ENCODE measurements at places on chromosomes 1 and 21.

DNA sequence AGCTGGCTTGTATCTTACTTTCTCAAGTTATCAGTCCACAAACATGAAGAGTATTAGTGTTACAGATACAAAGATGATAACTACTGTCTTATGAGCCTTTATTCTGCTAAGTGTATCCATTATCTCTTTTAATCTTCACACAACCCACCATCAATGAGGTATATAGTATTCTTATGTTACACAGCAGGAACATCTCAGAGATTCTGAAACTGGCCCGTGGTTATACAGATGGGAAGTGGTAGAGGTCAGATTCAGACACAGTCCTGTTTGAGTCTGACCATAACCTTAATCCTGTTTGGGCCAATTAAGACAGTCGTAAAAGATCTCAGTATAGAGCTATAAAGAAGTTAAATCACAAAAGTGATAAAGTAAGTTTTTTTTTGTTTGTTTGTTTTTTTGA lies 5.1 kb upstream of the TMEM269 start:
- DNase-seq = no peak

- no peak for DNase-seq
Observed at GRCh38 chr1:22177354-22178003, 34.6 kb upstream of the WNT4 start.

GRCh38 chr1:99749504-99750347 lies 16.7 kb downstream of the FRRS1 start:
- no peak for DNase-seq

DNA sequence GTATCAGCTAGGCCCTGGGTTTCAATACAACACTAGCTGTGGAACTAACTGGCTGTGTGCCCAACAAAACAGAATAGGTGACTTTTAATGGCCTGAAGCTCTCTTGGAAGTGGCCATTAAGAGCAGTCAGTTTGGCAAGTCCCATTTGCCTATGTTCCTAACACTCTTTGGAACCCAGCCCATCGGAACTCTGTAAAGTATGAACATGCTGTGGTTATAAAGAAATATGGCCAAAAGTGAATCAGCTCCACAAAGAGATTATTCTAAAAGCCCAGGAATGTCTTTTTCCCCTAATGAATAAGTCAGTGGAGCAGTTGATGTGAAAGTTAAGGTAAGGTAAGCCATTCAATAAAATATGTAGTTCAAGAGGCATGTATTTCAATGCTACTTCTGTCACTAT lies 223.7 kb upstream of the ADAMTS5 start:
- DNase-seq = no peak

- no peak for DNase-seq
Observed at GRCh38 chr1:201468501-201468843, 516 bp downstream of the PHLDA3 start.

GRCh38 chr1:147725685-147726084 lies 34.7 kb downstream of the GJA5 start:
- DNase-seq = no peak

DNA sequence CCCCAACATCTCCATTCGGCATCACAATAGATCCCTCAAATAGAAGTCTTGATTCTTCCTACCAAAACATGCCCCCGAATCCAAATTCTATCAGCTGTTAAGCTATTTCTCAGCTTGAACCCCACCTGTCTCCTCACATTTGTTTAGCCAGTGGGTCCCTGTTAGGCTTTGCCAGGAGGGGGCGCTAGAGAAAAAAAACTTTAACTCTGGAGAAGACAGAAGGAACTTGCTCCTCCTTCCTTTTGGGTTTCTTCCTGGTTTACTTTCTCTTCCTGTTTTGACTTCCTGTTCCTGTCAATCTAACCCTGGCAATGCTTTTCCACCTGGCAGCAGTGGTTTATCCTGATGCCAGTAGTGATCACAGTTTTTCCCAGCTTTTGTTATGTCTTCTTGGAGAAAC lies 95.6 kb upstream of the KCNK1 start:
- no peak for DNase-seq

- no peak for DNase-seq
Observed at GRCh38 chr1:212968368-212968863, 18.1 kb downstream of the VASH2 start.

GRCh38 chr1:210248341-210248740 lies 15.7 kb downstream of the SERTAD4 start:
- DNase-seq = no peak

DNA sequence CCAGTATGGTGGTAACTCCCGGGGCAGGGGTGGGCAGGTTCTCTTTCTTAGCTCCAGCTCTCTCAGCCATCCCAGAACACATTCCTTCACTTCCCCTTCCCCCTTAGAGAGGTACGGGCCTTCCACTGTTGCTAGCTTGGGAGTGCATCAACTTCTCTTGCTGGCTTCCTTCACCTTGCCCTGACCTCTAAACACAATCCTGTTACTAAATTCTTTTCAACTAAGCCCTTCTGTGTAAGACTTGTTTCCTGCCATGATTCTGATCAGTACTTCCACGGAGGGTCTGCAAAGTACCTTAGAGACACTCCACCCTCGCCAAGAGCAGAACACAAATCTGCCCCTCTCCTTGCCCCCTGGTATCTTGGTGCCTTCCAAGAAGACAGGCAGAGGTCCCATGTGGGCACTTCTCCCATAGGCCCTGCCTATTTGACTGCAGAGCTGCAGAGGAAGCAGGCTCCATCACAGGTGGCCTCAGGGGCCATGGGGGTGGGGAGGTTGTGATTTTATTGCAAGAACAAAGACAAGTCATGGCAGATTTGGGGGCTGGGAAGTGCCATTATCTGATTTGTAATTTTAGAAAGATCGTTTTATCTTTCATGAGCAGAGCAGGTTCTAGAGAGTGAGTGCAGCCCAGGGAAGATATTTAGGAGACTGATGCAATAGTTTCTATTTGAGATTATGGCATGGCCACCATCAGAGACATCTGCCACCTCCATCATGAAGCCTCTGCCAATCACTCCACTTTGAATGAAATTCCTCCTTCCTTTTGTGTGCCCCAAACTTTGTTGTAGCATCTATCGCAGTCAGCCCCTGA lies 182.5 kb upstream of the JUN start:
- DNase-seq = no peak

- DNase-seq = no peak
Observed at GRCh38 chr1:2014181-2014580, 5.0 kb upstream of the GABRD start.

DNA sequence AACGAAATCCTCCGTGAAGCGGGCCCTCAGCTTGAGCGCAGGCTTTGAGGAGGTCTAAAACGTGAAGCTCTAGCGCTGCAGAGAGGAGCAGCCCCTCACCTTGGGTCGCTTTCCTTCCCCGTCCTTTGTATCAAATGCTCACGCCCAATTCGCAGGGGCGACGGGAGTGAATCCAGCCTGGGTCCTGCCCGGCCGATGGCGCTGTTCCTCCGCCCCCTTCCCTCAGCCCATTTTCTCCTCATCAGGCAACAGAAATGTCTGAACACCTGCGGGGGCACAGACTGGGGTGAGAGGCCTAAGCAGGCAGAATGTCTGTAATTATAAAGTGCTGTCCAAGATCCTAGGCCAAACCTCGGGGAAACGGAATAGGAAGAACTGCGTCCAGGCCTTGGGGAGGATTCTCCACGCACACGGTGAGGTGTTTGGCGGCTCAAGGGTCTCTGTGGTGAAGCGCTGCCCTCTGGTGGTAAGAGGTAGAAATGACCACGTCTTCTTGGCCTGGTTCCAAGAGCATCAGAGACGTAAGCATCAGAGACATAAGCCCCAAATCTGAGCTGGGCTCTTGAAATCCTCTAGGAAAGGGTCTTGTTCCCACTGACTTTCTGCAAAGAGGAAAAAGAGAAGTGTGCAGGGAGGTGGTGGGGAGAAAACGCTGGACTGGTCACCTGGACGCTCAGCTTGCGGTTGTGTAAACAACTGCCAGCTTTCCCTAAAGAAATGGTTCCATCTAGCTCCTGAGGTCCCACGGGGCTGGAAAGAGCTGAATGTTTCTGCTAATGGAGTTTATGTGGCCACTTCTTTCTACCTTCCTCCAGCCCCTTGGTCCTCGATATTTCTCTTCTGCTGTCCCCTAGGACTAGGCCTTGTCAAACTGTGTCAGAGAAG lies 92.1 kb upstream of the CD53 start:
- peak; percentile 74 for DNase-seq

GRCh38 chr21:35529171-35529863 lies 480.2 kb upstream of the RUNX1 start:
- no peak for DNase-seq

GRCh38 chr1:56216218-56216617 lies 363.1 kb downstream of the PLPP3 start:
- DNase-seq = no peak

GRCh38 chr1:221106616-221107015 lies 227.4 kb downstream of the HLX start:
- DNase-seq = no peak

DNA sequence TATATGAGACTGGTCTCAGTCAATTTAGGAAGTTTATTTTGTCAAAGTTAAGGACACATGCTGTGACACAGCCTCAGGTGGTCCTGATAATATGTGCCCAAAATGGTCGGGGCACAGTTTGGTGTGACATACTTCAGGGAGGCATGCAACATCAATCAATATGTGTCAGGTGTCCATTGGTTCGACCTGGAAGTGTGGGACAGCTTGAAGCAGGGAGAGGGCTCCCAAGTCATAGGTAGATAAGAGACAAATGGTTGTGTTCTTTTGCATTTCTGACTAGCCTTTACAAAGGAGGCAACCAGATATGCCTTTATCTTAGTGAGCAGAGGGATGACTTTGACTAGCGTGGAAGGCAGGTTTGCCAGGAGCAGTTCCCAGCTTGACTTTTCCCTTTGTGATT lies 4.5 kb upstream of the ERVH48-1 start:
- no peak for DNase-seq

Measured in ascending aorta (tissue), 2 donors.